ENCODE measurements at places on chromosomes 2 and 18.

- no peak for DNase-seq
These were observed 73.7 kb downstream of the MEIS1 start for GRCh38 chr2:66508484-66509071.

DNA sequence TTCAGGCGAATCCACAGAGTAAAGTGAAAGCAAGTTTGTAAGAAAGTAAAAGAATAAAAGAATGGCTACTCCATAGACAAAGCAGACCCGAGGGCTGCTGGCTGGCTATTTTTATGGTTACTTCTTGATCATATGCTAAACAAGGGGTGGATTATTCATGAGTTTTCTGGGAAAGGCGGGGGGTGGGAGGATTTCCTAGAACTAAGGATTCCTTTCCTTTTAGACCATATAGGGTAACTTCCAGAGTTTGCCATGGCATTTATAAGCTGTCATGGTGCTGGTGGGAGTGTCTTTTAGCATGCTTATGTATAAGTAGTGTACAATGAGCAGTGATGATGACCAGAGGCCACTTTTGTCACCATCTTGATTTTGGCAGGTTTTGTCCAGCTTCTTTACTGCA lies 59.8 kb downstream of the SLC4A3 start:
- no peak for DNase-seq

GRCh38 chr2:10439185-10439879 lies 8.8 kb downstream of the ODC1 start:
- no peak for DNase-seq

DNA sequence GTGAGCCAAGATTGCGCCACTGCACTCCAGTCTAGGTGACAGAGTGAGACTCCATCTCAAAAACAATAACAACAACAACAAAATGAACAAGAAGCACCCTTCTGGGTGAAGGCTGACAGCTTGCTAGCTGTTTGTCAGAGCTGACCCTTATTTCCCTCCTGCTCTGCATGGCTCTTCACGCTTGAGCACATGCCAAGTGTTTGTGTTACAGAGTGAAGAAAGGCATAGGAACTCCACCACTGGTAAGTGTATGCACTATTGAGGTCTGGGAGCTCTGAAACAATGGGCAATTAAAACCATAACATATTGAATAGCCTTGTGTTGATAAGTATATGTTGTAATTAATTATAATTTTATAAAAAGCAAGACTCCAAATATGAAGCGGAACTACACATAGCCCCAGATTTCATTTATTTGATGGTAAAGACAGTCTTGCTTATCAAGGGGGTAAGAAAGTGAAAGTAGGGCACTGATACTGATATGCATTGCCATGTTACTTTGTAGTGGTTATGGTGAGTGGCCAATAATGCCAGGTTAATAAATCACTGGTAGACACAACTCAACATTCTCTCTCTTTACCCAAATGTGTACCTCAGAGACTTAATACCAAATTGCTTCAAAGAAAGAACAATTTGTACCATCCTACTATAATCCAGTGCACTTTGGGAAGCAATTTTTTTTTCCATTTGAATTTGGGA lies 163.4 kb downstream of the VWC2L start:
- DNase-seq: peak; percentile 40

GRCh38 chr18:49123431-49123830 lies 172.7 kb upstream of the SMAD7 start:
- DNase-seq: no peak

GRCh38 chr18:3869848-3870247 lies 419.9 kb downstream of the TGIF1 start:
- DNase-seq: peak; percentile 75

DNA sequence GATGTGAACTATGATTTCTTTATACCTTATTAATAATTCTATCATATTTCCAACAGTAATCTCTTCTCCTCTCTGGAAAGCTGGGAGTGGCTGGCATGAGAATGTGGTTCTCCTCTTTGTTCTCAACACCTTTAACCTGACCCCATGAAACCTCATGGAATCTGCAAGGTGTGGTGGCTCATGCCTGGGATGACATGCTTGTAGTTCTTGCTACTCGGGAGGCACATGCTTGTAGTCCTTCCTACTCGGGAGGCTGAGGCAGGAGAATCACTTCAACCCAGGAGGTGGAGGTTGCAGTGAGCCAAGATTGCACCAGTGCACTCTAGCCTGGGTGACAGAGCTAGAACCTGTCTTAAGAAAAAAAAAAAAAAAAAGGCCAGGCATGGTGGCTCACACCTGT lies 10.8 kb upstream of the CDCA7 start:
- DNase-seq: no peak

DNA sequence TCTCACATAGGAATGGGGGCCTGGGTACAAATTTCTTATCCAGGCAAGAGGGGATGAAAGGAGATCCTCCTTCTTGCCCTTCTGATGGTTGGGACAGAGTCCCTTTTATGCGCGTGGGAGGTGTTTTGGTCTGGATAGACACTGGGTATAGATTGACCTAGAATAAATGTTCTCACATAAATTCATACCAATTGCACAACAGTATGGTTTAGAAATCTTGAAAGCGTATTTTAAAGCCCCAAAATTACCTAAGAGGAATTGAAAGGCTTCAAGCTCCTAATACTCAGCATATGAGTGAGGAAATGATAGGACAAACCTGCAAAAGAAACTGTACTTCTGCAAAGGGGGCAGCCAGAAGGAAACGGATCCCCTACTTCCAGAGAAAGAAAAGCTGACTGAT lies 2.6 kb upstream of the BCL2 start:
- no peak for DNase-seq

GRCh38 chr2:118940486-118941120 lies 1.4 kb upstream of the MARCO start:
- no peak for DNase-seq

- DNase-seq: no peak
These were observed 54.6 kb downstream of the PRKCE start for GRCh38 chr2:45706033-45706432.

GRCh38 chr2:44479127-44479887 lies 117.6 kb downstream of the CAMKMT start:
- peak; percentile 91 for DNase-seq

GRCh38 chr2:188114014-188114413 lies 177.7 kb upstream of the GULP1 start:
- DNase-seq: no peak

GRCh38 chr2:11027195-11027594 lies 115.5 kb downstream of the KCNF1 start:
- no peak for DNase-seq

DNA sequence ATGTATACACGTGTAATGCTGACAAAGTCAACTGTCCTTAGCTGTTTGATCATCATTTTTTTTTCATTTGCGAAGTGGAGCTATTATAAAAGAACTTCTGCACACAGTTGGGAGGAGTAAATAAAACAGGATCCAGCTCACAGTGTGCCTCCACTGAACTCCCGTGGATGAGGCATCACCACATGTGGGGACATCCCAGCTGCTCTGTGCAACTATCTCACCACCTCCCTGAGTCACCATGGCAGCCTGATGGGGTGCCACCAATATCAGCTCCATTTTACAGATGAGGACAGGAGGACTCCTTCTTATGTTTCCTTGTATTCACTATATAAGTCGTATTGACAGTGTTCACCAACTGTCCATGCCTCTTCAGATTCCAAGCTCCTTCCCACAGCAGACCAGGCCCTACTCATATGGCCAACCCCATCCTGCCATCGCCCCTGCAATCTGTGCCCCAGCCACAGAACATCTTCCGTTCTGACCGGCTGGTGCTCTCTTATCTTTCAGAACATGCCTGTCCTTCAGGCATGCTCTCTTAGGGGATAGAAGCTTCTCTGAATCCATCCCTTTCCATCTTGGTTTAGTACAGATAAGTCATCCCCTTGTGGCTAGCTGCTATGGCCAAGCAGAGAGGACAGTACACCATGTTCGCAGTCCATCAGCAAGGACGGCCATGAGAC lies 288.1 kb downstream of the RNF144A start:
- no peak for DNase-seq

DNA sequence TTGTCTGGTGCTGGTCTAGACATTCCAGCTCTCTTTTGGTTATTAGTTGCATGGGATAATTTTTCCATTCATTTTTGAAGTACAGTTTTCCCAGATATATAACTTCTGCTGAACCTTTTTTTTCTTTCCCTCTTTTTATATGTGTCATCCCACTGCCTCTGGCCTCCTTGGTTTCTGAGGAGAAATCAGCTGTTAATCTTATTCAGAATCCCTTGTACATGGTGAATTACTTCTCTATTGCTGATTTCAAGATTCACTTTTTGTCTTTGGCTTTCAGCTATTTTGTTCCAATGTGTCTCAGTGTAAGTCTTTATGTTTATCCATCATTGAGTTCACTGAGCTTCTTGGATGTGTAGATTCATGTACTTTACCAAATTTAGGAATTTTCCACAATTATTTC lies 99.7 kb downstream of the ARHGEF4 start:
- DNase-seq: no peak

GRCh38 chr2:52343706-52344266 lies 1311.9 kb upstream of the NRXN1 start:
- DNase-seq: no peak

DNA sequence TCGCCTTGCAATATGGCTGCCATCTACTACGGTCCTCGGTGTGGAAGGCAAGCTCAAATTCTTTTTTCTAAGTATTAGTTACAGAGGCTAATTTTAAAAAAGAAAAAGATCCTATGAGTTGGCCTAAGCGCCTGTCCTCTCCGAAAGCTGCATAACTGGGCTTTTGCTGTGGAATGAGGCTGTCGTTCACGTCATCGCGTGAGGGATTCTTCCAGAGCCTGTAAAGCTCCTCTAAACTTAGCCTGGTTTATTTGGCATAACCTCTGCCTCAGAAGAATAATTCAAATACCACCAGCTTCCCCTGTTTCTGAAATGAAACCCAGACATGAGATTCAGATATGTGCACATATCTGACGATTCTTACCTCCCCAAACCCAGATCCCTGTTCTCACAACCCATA lies 187.4 kb downstream of the DNER start:
- DNase-seq: no peak
